Transverse colon (tissue), 4 donors: ENCODE measurements at places on chromosomes 1 and 21. TPM values are rescaled to one million over a fixed set of nuclear protein-coding genes. Genes with fewer than 3 reads are reported as not detected.

DNA sequence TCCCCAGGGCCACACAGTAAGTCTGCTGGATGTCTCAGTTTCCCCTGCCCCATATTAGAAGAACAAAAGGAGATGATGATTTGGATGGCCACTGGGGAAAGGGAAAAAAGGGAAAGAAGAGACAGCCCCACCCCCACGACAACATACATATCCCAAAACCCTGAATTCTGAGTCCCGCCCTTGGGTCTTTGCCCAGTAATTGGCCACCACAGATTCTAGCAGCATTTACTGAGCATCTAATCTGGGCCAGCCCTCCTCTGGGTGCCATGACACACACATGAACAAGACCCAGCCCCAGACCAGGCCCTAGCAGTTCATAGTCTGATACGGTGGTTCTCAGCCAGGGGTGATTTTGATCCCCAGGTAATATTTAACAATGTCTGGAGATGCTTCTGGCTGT is 5.2 kb upstream of the TTC4 start:
- no peaks in the 10 kb centered on the region for H3K36me3 ChIP-seq
- no peak overlapping the region for H3K27ac ChIP-seq
- no peak for DNase-seq

DNA sequence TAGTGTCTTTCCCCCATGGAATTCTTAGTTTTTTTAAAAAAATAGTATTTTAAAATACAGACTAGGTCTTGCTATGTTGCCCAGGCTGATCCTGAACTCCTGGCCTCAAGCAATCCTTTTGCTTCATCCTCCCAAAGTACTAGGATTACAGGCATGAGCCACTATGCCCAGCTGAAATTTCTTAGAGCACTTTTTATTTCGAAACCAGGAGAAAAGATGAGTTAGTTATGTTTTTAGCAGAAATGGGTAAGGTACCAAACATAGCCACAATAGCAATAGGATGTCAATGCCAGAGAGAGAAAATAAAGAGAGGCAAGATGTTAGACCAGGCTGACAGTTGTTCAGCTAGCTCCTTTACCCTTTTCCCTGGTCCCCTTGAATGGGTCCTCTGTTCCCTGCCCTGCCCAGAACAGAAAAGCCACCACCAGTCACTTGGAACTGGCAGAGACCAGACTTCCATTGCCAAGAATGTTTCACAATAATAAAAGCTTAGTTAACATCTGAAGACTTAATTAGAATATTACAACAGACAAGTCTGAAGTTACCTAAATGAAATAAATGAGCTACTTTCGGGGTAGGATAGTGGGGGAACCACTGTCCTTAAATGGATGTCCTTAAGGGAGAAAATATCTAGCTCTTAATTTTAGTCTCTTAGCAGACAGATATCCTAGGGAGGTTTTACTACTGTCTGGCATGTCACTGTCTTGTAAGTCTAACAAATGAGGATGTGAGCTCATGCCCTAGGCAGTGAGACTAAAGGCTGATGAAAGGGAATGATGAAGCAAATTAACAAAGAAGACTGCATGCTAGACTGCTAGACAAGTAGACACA is 54.3 kb downstream of the ABL2 start:
- no peaks in the 10 kb centered on the region for H3K36me3 ChIP-seq
- H3K27ac ChIP-seq, result peak overlapping the region; percentile 32
- H3K27me3 ChIP-seq, result no peaks in the 10 kb centered on the region
- peaks cover 3% of the 10 kb centered on the region for H3K4me1 ChIP-seq
- no peak overlapping the region for H3K4me3 ChIP-seq

DNA sequence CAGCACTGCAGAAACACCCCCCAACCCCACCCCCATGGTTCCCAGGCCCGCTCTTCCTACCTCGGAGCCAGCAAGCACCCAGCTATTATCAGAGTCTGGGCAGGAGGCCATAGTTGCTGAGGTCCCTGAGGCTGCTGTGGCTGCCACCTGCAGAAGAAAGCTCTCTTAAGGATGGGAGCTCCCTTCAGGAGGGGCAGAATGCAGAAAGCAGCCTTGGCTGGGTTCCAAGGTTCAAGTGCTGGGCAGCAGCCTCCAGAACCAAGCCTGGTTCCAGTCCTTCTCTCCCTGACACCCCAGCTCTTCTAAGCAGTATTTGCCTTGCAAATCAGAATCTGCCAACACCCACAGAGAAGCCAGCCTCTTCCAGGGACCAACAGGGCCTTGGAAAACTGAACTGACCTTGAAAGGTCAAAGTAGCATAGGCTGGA is 2.3 kb downstream of the PBXIP1 start:
- no peaks in the 10 kb centered on the region for H3K27me3 ChIP-seq
- H3K4me1 ChIP-seq, result peaks cover 42% of the 10 kb centered on the region
- no peaks in the 10 kb centered on the region for H3K36me3 ChIP-seq
- no peak for DNase-seq

DNA sequence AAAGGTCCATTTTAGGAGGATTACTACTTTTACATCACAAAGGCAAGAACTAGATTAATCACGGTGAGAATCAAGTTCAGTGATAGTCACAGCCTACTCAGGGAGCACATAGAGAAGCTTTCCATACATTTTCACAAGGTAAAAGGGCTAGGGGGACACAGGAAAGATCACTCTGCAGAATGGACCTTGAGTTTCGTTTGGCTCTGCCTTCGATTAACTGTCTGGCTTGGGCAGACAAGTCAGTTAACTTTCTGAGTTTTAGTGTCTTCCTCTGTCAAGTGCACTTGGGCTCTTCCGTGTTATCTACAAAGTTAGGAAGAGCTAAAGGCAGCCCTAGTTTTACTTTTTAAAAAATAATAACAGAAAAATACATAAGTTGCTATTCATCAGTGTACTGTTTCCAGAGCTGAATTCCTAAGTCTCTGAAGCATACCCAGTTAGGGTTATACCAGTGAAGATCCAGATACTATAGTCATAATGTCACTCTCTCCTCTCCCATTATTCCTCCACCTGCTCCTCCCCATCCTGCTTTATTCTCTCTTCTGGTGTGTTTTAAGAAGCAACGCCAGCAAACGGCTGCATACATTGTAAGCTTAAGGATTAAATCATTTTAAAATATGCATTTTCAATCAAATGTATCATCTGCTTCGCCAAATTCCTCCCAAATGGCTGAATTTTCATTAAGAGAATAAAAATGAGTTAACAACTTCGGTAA is 1.7 kb downstream of the CEP170 start:
- no peaks in the 10 kb centered on the region for H3K36me3 ChIP-seq
- no peak for DNase-seq
- no peaks in the 10 kb centered on the region for H3K27me3 ChIP-seq
- peak overlapping the region; percentile 89 for H3K4me3 ChIP-seq
- H3K27ac ChIP-seq, result peak overlapping the region; percentile 93
- peaks cover 20% of the 10 kb centered on the region for H3K4me1 ChIP-seq

DNA sequence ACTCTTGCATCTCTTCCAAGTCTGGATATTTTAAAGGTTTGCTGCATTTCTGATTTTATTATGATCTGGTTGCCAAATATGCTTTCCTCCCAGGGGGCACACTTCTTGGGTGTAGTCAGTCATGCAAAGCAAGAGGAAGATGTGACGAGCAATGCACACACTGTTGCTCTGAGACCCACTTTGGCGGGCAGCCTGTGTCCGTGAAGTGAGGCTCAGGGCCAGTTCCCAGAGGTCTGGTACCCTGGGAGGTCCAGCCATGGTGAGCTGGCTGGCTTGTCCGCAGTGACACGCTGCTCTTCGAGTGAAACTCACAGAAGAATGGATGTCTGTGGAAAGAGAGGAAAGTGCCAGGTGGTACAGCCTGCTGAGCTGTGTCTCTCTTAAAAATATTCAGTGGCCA is 52.8 kb upstream of the EDN2 start:
- no peak for DNase-seq
- H3K27me3 ChIP-seq, result no peaks in the 10 kb centered on the region
- peaks cover 14% of the 10 kb centered on the region for H3K4me1 ChIP-seq
- H3K36me3 ChIP-seq, result no peaks in the 10 kb centered on the region
- no peak overlapping the region for H3K27ac ChIP-seq

DNA sequence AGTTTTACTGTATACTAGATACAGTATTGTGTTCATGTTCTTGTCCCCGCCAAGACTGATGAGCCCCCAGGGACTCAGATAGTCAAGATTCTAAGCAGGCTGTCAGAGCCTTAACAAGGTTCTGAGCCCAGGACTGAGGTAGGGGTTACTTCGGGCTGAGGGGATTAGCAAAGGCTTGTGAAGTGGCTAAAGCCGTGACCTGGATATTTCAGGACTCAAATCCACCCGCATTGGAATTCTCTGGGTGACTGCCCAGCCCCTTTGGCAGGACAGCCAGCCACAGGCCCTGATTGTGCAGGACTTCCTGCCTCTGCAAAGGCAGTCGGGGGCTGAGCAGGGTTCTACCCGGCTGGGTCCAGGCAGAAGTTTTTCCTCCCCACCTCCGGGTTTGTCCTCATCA is at the start of gene PLA2G5:
TSS of gene PLA2G5 (plus strand) at position 321 of the 400 bp plus-strand sequence. CDS start 14,637 bp downstream, outside the sequence.
- peak; percentile 22 for DNase-seq
- peak within 1 kb of the TSS; percentile 40 for H3K27ac ChIP-seq

DNA sequence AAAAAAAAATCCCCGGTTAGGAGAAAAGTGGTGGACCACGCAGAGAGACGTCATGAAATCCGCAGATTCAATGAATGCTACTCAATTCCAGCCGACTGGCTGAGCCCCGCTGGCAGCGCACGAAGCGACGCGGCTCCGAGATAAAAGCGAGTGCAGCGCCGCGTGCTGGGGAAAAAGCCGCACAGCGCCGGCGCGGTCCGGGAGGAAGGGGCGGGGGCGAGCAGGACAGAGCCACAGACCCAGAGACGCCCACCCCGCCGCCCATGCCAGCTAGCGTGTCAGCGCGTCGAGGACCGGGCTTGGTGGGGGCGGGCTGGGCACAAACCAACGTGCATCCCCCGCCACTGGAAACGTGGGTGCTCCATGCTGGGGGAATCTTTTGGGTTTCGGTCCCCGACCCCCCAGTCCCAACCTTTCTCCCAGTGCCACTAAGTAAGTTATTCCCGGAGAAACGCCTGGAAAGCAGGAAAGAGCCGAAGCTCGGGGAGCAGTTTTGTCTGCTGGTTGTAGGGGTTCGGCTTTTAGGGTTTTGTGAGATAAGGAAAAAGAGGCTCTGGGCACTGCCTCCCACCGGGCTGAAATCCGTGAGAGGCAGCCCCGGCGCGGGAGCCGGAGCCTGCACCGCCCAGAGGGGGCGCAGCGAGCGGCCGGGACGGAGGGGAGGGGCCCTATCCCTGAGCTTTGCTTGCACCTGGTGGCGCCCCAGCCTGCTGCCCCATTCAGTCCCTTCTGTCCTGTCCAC is at the start of gene KCNJ6:
TSS of gene KCNJ6 (minus strand) at position 148 of the 742 bp plus-strand sequence. CDS start 75,775 bp downstream, outside the sequence.
- peaks cover 84% of the 10 kb centered on the region for H3K27me3 ChIP-seq
- H3K4me3 ChIP-seq, result no peak within 1 kb of the TSS
- H3K27ac ChIP-seq, result no peak within 1 kb of the TSS
- no peaks in the 10 kb centered on the region for H3K36me3 ChIP-seq

DNA sequence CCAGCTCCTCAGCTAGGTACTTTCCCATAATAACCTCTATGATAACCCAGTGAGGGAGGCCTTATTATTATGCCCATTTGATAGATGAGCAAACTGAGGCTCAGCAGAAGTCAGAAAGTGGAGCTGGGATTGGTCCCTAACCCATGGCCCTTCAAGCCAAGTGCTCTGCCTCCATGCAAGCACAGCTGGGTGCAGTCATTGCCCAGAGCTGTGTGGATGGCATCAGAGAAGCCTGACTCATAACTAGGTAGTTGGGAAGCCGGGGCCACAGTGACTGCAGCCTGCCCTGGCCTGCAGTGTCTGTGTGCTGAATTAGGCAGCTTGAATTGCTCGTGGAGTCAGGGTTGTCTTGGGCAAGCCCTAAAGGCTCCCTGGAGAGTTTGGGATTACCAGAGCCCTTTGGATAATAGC is 89.9 kb upstream of the SLC2A1 start:
- no peaks in the 10 kb centered on the region for H3K4me1 ChIP-seq
- H3K4me3 ChIP-seq, result no peak overlapping the region
- DNase-seq, result no peak
- H3K36me3 ChIP-seq, result no peaks in the 10 kb centered on the region
- H3K27ac ChIP-seq, result no peak overlapping the region
- no peaks in the 10 kb centered on the region for H3K27me3 ChIP-seq

GRCh38 chr1:5836776-5837440 is 155.3 kb downstream of the NPHP4 start:
- DNase-seq, result no peak
- H3K4me1 ChIP-seq, result no peaks in the 10 kb centered on the region
- no peaks in the 10 kb centered on the region for H3K36me3 ChIP-seq
- peaks cover 3% of the 10 kb centered on the region for H3K27me3 ChIP-seq
- no peak overlapping the region for H3K4me3 ChIP-seq
- no peak overlapping the region for H3K27ac ChIP-seq

DNA sequence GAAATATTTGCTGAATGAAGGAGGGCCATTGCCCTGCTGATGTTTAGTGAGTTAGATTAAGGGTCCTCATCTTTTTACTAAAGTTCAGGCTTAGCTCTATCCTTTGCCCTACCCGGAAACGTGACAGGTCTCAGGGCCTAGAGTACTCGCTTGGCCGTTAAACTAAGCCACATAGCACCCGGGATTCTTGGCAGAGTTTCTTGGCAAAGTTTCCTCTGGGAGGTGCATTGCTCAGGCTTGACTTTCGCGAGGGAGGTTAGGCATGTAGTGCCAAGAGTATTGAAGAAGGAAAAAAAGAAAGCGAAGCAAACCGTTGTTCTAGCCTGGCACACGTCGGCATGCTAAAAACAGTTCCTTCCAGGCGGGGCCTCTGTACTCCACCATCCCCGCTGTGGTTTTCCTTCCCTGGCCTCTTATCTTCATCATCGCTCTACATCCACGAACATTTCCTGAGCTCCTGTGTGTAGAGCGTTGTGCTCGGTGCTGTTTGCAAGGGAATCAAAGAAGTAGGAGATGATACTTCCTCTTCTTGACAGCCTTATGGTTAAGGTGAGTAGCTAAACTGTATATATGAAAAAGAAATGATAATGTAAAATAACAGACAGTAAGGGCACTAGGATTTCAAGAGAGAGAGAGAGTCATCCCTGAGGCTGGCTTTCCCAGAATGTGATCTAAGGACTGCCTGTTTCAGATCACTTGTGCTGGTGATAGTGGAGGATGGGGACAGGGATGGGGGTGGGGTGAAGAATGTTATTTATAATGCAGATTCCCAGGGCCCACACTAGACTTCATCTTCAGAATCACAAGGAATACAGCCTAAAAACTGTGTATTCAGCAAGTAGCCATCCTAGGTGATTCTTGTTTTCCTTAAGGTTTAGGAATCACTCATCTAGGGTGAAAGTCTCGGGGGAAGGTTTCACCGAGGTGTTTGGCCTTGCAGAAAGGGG is 18.8 kb downstream of the RNF220 start:
- H3K4me3 ChIP-seq, result no peak overlapping the region
- H3K27me3 ChIP-seq, result peaks cover 65% of the 10 kb centered on the region
- H3K36me3 ChIP-seq, result no peaks in the 10 kb centered on the region
- peaks cover 10% of the 10 kb centered on the region for H3K4me1 ChIP-seq

DNA sequence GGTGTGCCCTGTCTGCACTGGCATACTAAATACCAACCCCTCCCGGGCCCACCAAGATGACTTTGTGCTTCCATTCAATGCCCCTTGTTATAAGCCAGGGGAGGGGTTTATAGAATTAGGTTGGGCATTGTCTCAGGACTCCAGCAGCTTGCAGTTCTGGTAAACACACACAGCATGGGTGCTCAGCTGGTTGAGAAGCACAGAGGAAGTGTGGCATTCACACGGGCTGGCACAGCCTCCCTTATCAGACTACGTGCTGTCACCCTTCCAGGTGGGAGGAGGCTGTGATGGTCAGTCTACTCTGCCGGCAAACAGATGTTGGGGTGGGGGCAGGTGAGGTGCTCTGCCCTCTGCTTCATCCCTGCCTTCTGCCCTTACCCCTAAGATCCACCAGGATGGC is 15.0 kb upstream of the SLC6A17 start:
- peaks cover 57% of the 10 kb centered on the region for H3K27me3 ChIP-seq
- H3K27ac ChIP-seq, result no peak overlapping the region
- DNase-seq, result no peak
- peaks cover under 1% of the 10 kb centered on the region for H3K4me1 ChIP-seq
- H3K4me3 ChIP-seq, result no peak overlapping the region

The GLUL gene
- 1,086 TPM for total RNA-seq

The FLG2 gene
- total RNA-seq, result not detected

The DIO1 gene
- total RNA-seq, result not detected
